CD14-positive monocyte (primary cell): ENCODE measurements at places on chromosomes 12 and 14. TPM values are rescaled to one million over a fixed set of nuclear protein-coding genes. Genes with fewer than 3 reads are reported as not detected.
A peak's percentile ranks its signal among the peaks of the same experiment; 100 is the strongest.

- no peak overlapping the region for H3K27ac ChIP-seq
- H3K4me1 ChIP-seq: peaks cover 30% of the 10 kb centered on the region
- H3K36me3 ChIP-seq: peaks cover 9% of the 10 kb centered on the region
- H3K27me3 ChIP-seq: no peaks in the 10 kb centered on the region
- H3K4me3 ChIP-seq: no peak overlapping the region
- DNase-seq: no peak
Observed at GRCh38 chr12:765840-766239, 13.5 kb downstream of the WNK1 start.

Gene SP1
- polyA plus RNA-seq: 22.7 TPM

Gene MANSC4
- polyA plus RNA-seq: not detected

GRCh38 chr14:50542941-50543418 lies 10.6 kb upstream of the MAP4K5 start:
- DNase-seq: peak; percentile 34
- no peaks in the 10 kb centered on the region for H3K4me1 ChIP-seq
- no peak overlapping the region for H3K27ac ChIP-seq
- no peaks in the 10 kb centered on the region for H3K27me3 ChIP-seq

DNA sequence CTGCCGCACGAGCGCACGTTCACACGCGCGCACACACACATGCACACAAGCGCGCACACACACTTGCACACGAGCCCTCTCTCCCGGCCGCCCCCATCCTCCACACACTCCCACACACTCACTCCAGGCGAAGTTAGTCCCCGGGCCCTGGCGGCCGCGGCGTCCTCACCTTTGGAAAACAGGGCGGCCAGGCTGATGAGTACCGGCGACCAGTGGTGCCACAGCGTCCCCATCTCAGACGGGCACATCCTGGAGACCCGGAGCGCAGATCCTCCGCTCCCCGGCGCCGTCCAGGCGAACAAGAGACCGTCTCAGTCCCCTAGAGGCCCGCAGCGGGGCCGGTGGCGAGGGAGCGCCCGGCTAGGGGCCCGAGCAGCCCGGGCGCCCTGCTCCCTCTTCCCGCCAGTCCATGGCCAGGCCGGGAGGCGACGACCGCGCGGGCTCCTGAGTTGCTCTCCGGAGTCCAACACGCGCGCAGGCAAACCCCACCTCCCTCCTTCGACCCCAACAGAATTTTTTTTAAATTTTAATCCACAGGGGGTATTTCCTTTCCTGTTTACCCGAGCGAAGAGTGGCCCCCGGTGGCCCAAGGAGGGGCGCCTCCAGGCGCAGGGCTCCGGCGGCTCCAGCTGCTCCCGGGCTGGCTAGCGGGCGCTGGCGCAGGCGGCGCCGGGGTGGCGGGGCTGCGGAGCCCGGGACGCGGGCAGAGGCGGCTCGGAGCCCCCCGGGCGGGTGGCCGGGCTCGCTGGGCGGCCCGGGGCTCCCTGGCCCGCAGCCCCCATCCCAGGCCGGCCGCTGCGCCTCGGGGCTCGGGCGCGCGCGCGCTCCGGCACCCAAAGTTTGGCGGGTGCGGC lies 506 bp downstream of the TMEM132D start:
- H3K27ac ChIP-seq: no peak overlapping the region
- H3K4me1 ChIP-seq: no peaks in the 10 kb centered on the region
- peaks cover 25% of the 10 kb centered on the region for H3K27me3 ChIP-seq

DNA sequence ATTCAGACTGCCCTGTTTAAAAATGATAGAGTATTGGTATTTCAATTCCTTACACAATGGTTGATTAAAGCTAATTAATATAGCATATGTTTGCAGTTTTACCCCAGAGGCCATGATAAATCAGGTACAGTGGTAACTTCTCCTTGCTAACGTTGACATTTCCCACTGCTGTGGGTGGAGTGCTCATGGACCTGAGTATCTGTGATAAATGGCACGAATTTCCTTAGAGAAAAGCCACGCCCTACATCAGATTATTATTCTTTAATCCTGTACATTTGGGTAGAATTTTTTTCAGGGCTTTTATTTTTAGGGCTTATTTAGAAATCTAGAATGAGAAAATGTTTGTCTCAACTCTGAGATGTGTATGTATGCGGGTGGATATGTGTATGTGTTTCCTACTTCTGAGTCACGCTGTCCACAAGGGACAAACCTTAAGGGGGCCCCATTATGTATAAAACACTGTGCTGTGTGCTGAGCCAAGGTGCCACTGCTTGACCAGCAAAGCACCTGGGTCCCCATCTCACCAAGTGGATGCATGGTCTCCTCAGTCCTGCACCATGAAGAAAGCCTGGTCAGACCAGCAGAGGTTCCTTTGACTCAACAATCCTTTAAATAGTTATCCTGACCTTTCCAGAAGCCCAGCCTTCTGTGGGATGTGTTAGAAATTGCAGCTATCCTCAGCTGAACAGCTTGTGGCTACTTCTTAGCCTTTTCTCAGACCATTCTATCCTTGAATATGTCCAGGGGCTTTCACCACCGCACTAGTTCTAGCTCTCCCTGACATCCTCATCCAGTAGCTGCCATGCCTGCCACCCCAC lies 57.9 kb upstream of the STK38L start:
- peaks cover 7% of the 10 kb centered on the region for H3K4me1 ChIP-seq
- H3K36me3 ChIP-seq: no peaks in the 10 kb centered on the region
- DNase-seq: no peak

Gene HOXC4
- polyA plus RNA-seq: not detected

- no peak overlapping the region for H3K4me3 ChIP-seq
Observed at GRCh38 chr14:52240623-52241022, 26.9 kb upstream of the PTGDR start.

Gene KANSL2
- polyA plus RNA-seq: 12.5 TPM

Gene CAPZA3
- not detected in 2 replicates for polyA plus RNA-seq

Gene ZBTB42
- polyA plus RNA-seq: 0.68 TPM

GRCh38 chr12:48263617-48264016 lies 60.5 kb upstream of the OR10AD1 start:
- DNase-seq: peak; percentile 37
- H3K36me3 ChIP-seq: no peaks in the 10 kb centered on the region
- H3K27ac ChIP-seq: no peak overlapping the region

DNA sequence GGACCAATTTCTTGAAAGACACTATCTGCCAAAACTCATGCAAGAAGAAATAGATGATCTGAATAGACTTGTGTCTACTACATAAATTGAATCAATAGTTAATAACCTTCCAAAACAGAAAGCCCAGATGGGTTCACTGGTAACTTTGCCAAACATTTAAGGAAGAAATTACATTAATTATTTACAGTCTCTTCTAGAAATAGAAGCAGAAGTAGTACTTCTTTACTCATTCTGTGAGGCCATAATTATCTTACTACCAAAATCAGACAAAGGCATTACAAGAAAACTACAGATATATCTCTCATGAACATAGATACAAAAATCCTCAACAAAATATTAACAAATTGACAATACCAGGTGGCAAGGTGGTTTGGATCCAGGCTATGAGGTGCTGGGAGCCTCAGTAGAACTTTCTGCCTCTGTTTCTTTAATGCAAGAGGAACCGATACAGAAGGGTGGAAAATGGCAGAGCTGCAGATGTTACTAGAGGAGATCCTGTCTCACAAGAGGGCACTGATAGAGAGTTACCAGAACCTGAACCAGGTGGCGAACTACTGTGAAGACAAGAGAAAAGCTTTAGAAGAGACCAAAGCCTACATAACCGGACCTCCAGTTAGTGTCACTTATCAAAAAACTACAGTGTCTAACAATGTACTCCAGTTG lies 33.7 kb upstream of the KTN1 start:
- H3K4me3 ChIP-seq: no peak overlapping the region
- no peaks in the 10 kb centered on the region for H3K36me3 ChIP-seq
- no peak for DNase-seq
- no peaks in the 10 kb centered on the region for H3K27me3 ChIP-seq

- H3K4me3 ChIP-seq: no peak overlapping the region
- no peak for DNase-seq
- no peaks in the 10 kb centered on the region for H3K27me3 ChIP-seq
- H3K4me1 ChIP-seq: peaks cover 13% of the 10 kb centered on the region
- H3K27ac ChIP-seq: no peak overlapping the region
Observed at GRCh38 chr12:93167841-93168492, 209.8 kb upstream of the NUDT4 start.

GRCh38 chr14:87756661-87757060 lies 236.3 kb downstream of the GALC start:
- no peak overlapping the region for H3K27ac ChIP-seq
- peaks cover 44% of the 10 kb centered on the region for H3K4me1 ChIP-seq
- no peak for DNase-seq
- H3K4me3 ChIP-seq: no peak overlapping the region
- H3K27me3 ChIP-seq: no peaks in the 10 kb centered on the region

DNA sequence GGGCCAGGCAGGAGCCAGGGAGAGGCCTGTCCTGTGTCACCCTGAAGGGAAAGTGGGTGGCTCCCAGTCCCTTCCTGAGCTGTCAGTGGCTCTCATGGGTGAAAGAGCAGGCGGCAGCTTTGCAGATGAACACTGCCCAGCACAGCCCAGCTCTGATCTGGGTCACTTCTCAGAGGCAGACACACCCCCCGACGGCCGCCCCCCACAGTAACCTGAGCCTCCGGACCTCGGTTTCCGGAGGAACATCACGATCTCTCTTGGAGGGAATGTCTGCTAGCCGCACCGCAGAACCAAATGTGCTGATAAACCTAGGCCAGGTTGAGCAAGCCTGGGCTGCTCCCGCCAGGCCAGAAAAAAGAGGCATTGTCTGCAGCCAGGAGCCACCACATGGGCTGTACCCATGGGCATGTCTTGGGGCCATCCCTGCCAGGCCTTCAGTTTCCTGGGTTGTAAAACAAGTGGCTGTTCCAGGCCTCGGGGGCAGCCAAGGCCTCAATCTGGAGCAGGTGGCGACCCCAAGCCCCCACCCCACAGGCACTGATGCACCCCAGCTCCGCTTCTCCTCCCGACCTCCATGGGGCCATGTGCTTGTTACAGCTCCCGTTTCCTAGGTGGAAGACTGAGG lies 57.6 kb downstream of the NCOR2 start:
- H3K36me3 ChIP-seq: peaks cover 12% of the 10 kb centered on the region
- H3K27me3 ChIP-seq: no peaks in the 10 kb centered on the region
- H3K4me1 ChIP-seq: peaks cover 43% of the 10 kb centered on the region
- DNase-seq: no peak
- H3K27ac ChIP-seq: no peak overlapping the region
- H3K4me3 ChIP-seq: no peak overlapping the region

Gene TRHDE
- polyA plus RNA-seq: not detected

Gene IL22
- not detected for polyA plus RNA-seq

Gene KCNC2
- polyA plus RNA-seq: not detected

DNA sequence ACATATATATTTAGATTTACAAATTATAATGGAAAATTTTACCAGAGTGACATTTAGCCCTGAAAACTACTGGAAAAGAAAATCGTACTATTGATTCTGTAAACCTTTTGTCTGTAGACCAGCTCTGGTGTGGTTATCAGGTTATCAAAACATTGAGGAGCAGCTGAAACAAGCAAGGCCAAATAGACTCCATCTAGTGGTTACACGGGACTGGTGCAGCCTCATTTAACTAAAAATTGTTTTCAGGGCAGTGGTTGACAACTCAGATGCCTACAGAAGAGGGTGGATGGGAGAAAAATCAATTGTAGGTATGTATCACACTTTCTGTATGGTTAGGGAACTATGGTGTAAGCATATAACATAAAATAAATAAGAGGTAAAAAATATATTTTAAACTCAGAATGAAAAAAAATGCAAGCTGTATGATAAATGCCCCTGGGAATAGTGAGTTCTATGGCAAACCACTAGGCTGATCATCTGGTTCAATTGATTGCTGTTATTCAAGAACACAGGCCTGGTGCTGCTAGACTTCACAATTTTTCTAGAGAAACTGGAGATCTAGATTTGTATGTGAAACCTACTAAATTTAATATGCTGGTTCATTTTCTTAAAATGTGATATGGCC lies 51.2 kb downstream of the ACSS3 start:
- no peak overlapping the region for H3K27ac ChIP-seq
- DNase-seq: no peak
- H3K4me3 ChIP-seq: no peak overlapping the region
- H3K36me3 ChIP-seq: no peaks in the 10 kb centered on the region

- no peak overlapping the region for H3K27ac ChIP-seq
- H3K4me3 ChIP-seq: no peak overlapping the region
- H3K27me3 ChIP-seq: no peaks in the 10 kb centered on the region
- H3K36me3 ChIP-seq: no peaks in the 10 kb centered on the region
- H3K4me1 ChIP-seq: peaks cover 14% of the 10 kb centered on the region
Observed at GRCh38 chr14:77071938-77072388, 26.1 kb upstream of the CIPC start.

DNA sequence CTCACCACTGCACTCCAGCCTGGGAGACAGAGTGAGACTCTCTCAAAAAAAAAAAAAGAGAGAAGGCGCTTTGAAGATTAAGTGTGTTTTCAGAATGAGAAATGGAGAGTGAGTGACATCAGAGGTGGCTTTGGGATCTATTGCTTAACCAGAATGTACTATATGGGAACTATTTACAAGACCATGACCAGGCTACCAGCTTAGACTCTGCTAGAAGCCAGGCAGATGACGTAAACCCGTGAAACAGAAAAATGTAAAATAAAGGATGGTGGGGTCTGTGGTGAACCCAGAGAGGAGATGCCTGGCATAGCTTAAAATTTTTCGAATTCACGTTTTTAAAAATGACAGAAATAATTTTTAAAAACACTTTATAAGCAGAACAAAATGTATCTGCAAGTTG lies 82.0 kb downstream of the IFT43 start:
- no peak overlapping the region for H3K4me3 ChIP-seq
- H3K27me3 ChIP-seq: no peaks in the 10 kb centered on the region
- H3K4me1 ChIP-seq: no peaks in the 10 kb centered on the region
- DNase-seq: no peak
- H3K27ac ChIP-seq: no peak overlapping the region

- H3K4me1 ChIP-seq: peaks cover 11% of the 10 kb centered on the region
- H3K27ac ChIP-seq: no peak overlapping the region
- H3K36me3 ChIP-seq: peaks cover 61% of the 10 kb centered on the region
- no peak overlapping the region for H3K4me3 ChIP-seq
- H3K27me3 ChIP-seq: no peaks in the 10 kb centered on the region
Observed at GRCh38 chr12:6563448-6564050, 4.5 kb downstream of the NOP2 start.

DNA sequence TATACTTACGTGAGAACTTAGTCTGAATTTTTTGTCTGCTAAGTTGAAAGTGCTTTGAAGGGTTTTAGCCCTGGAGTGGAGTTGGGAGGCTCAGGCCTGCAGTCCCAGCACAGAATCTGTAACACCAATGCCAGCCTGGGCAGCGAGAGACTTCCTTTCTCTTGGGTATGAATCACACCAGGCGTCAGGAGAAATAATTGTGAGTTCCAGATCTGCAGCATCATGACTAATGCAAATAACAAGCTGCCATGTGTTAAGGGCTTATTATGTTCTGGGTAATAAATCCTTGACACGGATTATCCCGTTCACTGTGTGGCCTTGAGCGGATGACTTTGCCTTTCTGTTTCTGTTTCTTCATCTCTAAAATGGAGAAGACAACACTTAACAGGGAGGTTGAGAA lies 70.6 kb downstream of the B4GALNT3 start:
- peaks cover 15% of the 10 kb centered on the region for H3K4me1 ChIP-seq
- H3K27ac ChIP-seq: no peak overlapping the region
- no peaks in the 10 kb centered on the region for H3K36me3 ChIP-seq
- no peaks in the 10 kb centered on the region for H3K27me3 ChIP-seq
- DNase-seq: no peak
- H3K4me3 ChIP-seq: no peak overlapping the region

Gene PEX5
- polyA plus RNA-seq: 7.1 TPM
